ENCODE measurements at places on chromosomes 11 and 22.

DNA sequence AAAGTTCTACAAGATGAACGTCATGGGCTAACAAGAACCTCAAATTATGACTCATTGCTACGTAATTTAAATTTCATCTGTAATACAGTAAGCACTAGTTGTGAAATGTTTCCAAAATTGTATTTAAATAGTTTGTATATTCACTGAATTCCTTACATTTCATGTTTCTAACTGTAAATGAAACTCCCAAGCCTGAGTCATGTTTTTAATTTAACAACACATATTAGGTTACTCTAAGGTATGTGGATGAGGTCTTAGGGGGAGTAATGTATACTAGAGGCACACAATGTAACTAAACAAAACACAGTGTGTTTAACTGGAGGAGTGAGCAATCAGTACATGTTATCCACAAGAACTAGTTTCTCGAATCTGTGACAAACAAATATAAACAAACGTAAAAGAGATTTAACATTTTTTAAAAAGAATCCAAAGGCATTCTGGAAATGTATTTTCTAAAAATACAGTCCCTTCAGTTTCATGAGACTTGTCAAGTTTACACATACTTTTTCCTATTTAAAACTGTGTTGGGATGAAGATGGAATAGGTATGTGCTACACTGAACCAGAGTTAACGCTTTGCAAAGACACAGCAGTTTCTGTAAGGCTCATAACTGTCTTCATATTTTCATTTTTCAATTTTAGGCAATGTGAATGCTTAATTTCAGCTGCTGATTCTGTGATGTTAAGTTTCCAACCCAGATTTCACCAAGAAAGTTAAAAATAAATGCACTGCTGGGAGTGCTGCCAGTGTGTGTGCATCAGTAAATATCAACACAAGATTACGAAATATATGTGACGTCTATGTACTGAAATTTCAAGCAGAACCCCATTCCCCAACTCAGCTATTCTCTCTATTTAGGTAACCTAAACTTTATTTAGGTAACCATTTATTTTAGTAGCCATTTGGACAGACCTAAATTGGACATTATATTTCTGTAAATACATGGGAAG lies 52.6 kb downstream of the PITPNB start:
- H3K4me1 ChIP-seq: peaks cover 82% of the 10 kb centered on the region
- H3K36me3 ChIP-seq: peaks cover 15% of the 10 kb centered on the region
- H3K4me3 ChIP-seq: no peak overlapping the region
- H3K27ac ChIP-seq: peak overlapping the region; percentile 97
- peak; percentile 63 for ATAC-seq
- no peaks in the 10 kb centered on the region for H3K27me3 ChIP-seq

GRCh38 chr11:69472541-69473275 lies 8.8 kb upstream of the LINC01488 start:
- H3K27ac ChIP-seq: no peak overlapping the region
- ATAC-seq: no peak
- peaks cover 16% of the 10 kb centered on the region for H3K27me3 ChIP-seq
- H3K4me3 ChIP-seq: no peak overlapping the region
- H3K36me3 ChIP-seq: no peaks in the 10 kb centered on the region

GRCh38 chr11:132960273-132961078 lies 571.8 kb downstream of the OPCML start:
- no peaks in the 10 kb centered on the region for H3K36me3 ChIP-seq
- H3K4me1 ChIP-seq: peaks cover 25% of the 10 kb centered on the region
- no peak for ATAC-seq

- no peaks in the 10 kb centered on the region for H3K27me3 ChIP-seq
- no peak overlapping the region for H3K4me3 ChIP-seq
- no peak for ATAC-seq
Observed at GRCh38 chr11:95586155-95586554, 203.4 kb downstream of the FAM76B start.

- H3K4me1 ChIP-seq: no peaks in the 10 kb centered on the region
- H3K27ac ChIP-seq: no peak overlapping the region
- peaks cover 99% of the 10 kb centered on the region for H3K27me3 ChIP-seq
Observed at GRCh38 chr11:2135648-2136201, 3.5 kb downstream of the IGF2 start.

DNA sequence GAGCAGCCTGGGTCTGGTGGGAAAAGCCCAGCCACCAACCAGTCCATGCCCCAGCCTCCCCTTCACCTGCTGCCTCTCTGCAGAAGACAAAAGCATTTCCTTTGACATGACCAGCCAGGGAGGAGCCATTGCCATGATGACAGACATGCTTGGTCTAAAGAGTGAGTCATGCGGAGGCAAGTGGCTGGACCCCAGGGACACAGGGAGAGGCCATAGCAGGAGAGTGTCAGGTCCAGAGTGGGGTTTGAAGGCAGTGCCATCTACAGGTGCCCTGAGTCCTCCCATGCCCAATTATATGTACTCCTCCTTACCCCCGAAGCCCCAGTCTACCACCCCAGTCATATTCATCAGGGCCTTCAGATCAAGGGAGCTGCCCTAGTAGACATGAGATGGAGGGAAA lies 67.4 kb downstream of the SCN3B start:
- peaks cover 13% of the 10 kb centered on the region for H3K4me1 ChIP-seq
- no peak overlapping the region for H3K4me3 ChIP-seq
- no peak overlapping the region for H3K27ac ChIP-seq

- no peaks in the 10 kb centered on the region for H3K27me3 ChIP-seq
- no peaks in the 10 kb centered on the region for H3K36me3 ChIP-seq
- peaks cover 30% of the 10 kb centered on the region for H3K4me1 ChIP-seq
- no peak overlapping the region for H3K4me3 ChIP-seq
Observed at GRCh38 chr22:46829941-46830715, 67.7 kb downstream of the TBC1D22A start.

- no peaks in the 10 kb centered on the region for H3K27me3 ChIP-seq
- peak; percentile 67 for ATAC-seq
- H3K4me1 ChIP-seq: no peaks in the 10 kb centered on the region
- H3K4me3 ChIP-seq: no peak overlapping the region
Observed at GRCh38 chr22:41181349-41182241, 23.5 kb upstream of the L3MBTL2 start.

DNA sequence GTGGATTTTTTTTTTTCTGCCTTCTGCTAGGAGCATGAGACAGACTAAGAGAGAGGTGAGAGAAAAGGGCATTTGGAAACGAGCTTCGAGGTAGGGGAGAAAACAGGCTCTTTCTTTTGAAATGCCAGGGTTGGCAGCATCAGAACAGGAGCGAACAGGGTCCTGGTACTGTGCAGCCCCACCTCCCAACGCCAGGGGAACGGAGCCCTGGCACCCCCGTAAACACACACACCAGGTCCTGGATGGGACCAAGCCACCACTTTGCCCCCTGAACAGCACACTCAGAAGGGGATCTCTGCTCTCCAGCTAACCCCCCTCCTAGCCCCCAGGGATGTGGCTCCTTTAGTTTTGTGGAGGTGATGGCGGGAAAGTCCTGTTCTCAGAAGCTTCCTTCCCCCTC lies 127.1 kb downstream of the CTTN start:
- H3K36me3 ChIP-seq: no peaks in the 10 kb centered on the region
- no peak for ATAC-seq
- H3K4me1 ChIP-seq: no peaks in the 10 kb centered on the region
- H3K27ac ChIP-seq: no peak overlapping the region
- no peak overlapping the region for H3K4me3 ChIP-seq
- H3K27me3 ChIP-seq: peaks cover 6% of the 10 kb centered on the region

DNA sequence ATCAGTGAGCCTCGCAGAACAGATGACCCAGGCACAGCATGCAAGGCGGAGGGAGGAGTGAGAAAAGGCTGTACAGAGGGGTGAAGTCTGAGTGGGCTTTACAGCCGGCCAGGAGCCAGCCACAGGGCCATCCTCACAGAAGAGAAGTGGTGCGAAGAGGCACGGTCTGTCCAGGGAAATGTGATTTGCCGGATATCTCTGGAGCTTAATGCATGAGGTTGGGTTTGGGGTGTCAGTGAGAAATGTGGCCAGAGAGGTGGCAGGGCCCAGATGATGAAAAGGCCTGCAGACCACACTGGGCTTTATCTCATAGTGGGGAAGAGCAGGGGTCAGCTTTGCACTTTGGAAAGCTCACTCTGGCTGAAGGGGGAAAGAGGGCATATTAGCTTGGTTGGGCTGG lies 255.2 kb downstream of the BUD13 start:
- H3K4me1 ChIP-seq: no peaks in the 10 kb centered on the region
- ATAC-seq: no peak

- H3K27me3 ChIP-seq: peaks cover 8% of the 10 kb centered on the region
- no peak for ATAC-seq
Observed at GRCh38 chr11:124899383-124900145, 1.9 kb upstream of the ROBO4 start.

GRCh38 chr22:38443628-38444521 lies 11.1 kb downstream of the KCNJ4 start:
- no peak for ATAC-seq
- H3K4me1 ChIP-seq: no peaks in the 10 kb centered on the region
- no peak overlapping the region for H3K4me3 ChIP-seq
- H3K27me3 ChIP-seq: peaks cover 43% of the 10 kb centered on the region
- H3K36me3 ChIP-seq: no peaks in the 10 kb centered on the region

- H3K4me1 ChIP-seq: no peaks in the 10 kb centered on the region
- H3K27me3 ChIP-seq: peaks cover 78% of the 10 kb centered on the region
- H3K27ac ChIP-seq: no peak overlapping the region
Observed at GRCh38 chr22:50019316-50019715, 6.8 kb upstream of the IL17REL start.

- no peaks in the 10 kb centered on the region for H3K4me1 ChIP-seq
- no peak for ATAC-seq
- H3K27ac ChIP-seq: no peak overlapping the region
Observed at GRCh38 chr11:129636926-129637325, 178.7 kb upstream of the TMEM45B start.

DNA sequence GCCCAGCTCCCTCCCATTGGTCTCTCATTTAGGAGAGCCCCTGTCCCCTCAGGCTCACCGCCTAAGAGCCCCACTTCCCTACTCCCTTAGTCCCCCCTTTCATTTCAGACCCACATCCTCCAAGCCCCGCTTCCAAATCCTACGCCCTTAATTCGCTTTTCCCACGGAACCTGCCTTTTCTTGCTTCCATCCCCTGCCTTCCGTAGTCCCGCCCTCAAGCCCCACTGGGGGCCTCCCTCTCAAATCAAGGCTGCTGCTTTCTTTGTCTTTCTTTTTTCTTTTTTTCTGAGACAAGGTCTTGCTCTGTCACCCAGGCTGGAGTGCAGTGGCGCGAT lies 396 bp downstream of the CCDC157 start:
- peaks cover 9% of the 10 kb centered on the region for H3K4me1 ChIP-seq
- peak overlapping the region; percentile 95 for H3K27ac ChIP-seq
- peak overlapping the region; percentile 76 for H3K4me3 ChIP-seq
- peaks cover 14% of the 10 kb centered on the region for H3K36me3 ChIP-seq
- H3K27me3 ChIP-seq: no peaks in the 10 kb centered on the region
- no peak for ATAC-seq

DNA sequence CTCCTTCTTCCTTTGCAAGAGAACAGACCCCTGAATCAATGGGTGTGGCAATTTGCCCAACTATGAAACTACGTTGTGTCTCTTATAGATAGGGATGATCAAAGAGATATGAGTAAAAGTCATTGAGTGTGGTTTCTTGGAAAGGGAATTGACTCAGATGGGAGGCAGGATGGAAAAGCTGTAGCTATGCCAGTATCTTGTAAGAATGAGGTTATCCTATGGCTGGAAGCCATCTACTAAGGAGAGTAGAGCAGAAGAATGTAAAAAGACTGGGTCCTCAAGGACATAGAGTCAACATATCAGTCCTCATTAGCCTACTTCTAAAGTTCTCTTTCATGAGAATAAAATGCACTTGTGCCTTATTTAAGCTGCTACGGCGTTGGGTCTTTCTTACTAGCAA lies 78.9 kb upstream of the POU2AF2 start:
- ATAC-seq: no peak
- no peak overlapping the region for H3K27ac ChIP-seq
- no peaks in the 10 kb centered on the region for H3K36me3 ChIP-seq
- no peak overlapping the region for H3K4me3 ChIP-seq
- H3K4me1 ChIP-seq: no peaks in the 10 kb centered on the region
- no peaks in the 10 kb centered on the region for H3K27me3 ChIP-seq

GRCh38 chr22:24181088-24181995 lies at the start of gene SUSD2:
Gene SUSD2, plus strand, starts transcription at chr22:24181487. Its CDS starts 33 bp downstream, at chr22:24181520.
- H3K4me3 ChIP-seq: no peak within 1 kb of the TSS
- H3K4me1 ChIP-seq: peaks cover 66% of the 10 kb centered on the region
- peak; percentile 27 for ATAC-seq

DNA sequence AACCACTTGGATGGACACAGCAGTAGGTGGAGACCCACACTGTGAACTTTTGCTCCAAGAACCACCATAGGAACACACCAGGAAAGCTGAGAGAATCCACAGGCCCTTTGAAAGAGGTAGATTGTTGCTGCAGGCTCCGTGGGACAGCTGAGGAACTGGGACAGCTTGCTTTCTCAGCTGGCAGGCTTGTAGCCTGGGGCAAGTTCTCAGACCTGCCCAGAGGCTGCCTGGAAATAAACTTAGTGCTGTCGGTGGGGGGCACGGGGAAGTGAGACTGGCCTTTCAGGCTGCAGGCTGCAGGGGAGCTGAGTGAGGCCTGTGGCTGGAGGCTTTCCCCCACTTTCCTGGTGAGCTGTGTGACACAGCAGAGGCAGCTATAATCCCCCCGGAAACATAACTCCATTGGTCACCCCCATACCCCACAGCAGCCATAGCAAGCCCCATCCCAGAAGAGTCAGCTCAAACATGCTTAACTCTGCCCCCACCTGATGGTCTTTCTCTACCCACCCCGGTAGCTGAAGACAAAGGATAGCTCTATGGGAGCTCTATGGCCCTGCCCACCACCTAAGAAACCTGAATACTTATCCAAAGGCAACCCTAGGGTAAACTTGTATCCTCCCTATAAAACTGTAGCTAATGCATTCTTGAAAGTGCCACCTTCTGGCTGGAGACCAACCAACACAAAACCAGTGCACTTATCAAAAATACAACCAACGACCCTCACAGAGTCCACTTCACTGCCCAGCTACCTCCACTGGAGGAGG lies 21.4 kb upstream of the ACRV1 start:
- no peak for ATAC-seq
- no peak overlapping the region for H3K27ac ChIP-seq

GRCh38 chr11:117883063-117883462 lies 6.6 kb upstream of the FXYD6 start:
- ATAC-seq: no peak
- H3K4me1 ChIP-seq: no peaks in the 10 kb centered on the region
- H3K27me3 ChIP-seq: no peaks in the 10 kb centered on the region
- no peaks in the 10 kb centered on the region for H3K36me3 ChIP-seq
- H3K4me3 ChIP-seq: no peak overlapping the region

DNA sequence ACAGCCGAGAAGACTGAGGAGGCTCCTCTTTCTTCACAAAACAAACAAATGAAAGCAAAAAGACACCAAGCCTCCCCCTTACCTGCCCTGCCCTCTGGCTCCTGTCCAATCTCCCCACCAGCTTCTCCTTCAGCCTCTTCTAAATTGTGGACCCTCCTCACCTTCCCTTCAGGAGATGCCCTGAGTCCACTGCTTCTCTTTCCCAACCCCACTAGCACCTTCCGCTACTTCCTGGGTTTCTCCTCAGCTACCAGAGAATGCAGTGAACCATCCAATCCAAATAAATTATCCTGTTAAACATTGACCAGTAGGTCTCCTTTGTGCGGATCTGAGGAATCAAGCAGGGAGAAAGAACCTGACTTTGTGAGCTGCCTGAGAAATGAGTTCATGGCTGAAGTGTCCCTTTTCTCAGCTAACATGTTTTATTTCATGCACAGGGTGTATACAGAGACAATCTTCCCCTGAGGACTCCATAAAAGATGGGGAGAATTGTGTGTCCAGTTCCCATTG lies 63.2 kb upstream of the VPREB1 start:
- no peak overlapping the region for H3K27ac ChIP-seq
- no peaks in the 10 kb centered on the region for H3K4me1 ChIP-seq
- no peaks in the 10 kb centered on the region for H3K36me3 ChIP-seq
- no peak for ATAC-seq
